ENCODE measurements at places on chromosomes 4 and X.

DNA sequence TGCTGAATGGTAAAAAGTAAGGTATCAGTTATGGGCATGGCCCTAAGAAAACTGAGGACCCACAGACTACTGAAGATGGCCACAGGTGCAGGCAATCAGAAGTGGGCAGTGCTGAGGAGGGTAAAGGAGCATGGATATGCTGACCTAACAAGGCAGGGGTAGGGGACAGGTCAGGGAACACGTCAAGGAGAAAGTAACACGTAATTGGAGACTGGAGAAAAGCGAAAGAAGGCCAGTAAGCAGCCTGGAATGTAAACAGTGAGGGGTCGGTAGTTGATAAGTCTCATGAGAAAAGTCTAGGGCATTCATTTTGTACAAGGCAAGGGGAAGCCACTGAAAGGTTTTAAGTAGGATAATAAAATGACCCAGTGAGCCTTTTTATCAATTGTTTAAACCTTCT, 153.3 kb downstream of the PRDM5 start:
- DNase-seq, result no peak

DNA sequence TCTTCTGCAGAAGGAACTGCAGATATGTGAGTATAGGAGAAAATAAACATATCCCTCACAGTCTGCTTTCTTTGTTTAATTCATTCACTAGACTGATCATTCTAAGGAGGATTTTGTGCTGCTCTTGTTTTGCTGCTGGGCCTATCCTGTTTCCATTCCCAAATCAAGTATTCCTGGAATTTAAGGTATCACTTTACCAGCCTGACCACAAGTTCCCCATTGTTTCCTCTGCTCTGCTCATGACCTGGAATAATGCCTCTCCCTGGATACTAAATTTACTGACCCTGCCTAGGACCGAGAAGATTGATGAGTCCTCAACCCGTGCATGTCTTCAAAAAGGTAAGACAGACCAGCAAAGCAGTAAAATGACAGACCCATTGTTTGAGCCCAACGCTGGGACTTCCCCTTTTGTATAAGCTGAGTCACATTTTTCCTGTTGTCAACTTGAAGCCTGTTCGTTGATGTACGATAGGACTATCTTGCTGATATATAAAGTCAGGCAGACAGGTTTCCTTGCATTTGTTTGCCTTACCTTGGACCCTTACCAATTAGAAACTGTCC, 85.5 kb upstream of the TET2 start:
- DNase-seq, result no peak

- DNase-seq, result peak; percentile 15
Measured at GRCh38 chr4:13126976-13127910, 356.9 kb downstream of the RAB28 start.

DNA sequence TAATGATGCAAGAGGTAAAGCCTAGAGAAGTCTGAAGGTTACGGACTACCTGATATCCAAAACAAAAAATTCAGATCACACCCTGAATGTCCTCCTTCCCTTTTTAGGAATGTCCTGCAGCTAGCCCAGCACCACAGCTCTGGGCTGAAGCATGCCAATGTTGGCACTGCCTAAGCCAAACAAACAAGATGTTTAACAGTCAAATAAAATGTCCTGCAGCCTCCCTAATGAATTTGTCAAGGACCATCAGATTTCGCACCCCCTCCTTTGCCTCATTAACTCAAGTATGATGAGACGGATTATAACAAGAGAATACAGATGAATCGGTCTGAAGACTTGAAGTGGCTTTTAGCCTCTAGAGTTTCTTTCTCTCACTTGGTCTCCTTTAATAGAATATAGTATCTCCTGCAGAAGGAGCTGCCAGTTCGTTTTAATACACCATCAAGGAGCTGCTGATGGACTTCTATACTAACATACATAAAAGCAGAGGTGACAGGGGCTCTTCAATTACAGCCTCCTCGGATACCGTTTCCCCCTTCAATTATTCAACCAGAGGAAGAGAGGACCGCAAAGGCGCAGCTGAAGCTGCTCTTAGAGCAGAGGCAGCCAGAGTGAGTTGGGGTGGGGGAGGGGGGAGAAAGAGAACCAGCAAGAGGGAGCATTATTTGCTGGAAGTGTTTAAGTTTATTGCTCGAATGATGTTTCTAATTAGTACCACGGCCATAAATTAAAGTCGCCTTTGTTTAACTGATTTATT, 3.0 kb upstream of the MAB21L2 start:
- no peak for DNase-seq

GRCh38 chr4:57116245-57116644, 6.1 kb upstream of the IGFBP7 start:
- no peak for DNase-seq

DNA sequence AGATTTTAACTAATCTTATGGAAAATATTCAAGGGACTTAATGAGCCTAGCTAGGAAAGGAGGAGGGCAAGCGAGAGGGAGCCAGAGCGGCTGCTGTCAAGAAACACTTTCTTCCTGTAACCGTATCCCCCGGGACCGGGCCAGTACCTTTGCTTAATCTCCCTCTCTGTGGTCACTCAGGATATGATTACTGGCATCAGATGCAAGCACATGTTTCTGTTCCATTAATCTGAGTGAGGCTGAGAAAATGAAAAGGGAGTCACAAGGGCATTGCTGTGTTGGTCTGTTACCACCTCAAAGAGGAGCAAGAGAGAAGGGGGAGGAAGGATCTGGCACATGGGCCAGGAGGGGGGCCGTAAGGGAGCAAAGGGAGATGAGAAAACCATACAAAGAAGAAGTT, 356.7 kb upstream of the GATB start:
- DNase-seq, result no peak

DNA sequence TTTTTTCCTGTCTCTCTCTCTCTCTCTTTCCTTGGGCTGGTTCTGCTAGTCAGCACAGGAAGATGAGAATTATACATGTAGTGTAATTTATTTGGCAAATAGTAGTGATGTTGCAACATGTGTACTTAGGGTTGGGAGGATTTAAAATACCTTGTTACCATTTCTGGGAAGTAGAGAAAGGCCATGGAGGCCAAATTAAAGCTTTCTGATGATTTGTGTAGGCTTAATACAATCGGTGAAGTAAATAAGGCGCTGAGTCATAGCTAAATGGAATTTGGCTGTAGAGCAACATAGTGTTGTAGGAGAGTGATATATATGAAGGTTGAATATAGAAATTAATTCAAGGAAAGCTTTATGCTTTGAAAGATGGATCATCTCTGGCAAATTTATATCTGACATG, 295.3 kb downstream of the GRID2 start:
- DNase-seq, result peak; percentile 70

- DNase-seq, result no peak
Measured at GRCh38 chr4:84099599-84099998, 399.5 kb downstream of the NKX6-1 start.

DNA sequence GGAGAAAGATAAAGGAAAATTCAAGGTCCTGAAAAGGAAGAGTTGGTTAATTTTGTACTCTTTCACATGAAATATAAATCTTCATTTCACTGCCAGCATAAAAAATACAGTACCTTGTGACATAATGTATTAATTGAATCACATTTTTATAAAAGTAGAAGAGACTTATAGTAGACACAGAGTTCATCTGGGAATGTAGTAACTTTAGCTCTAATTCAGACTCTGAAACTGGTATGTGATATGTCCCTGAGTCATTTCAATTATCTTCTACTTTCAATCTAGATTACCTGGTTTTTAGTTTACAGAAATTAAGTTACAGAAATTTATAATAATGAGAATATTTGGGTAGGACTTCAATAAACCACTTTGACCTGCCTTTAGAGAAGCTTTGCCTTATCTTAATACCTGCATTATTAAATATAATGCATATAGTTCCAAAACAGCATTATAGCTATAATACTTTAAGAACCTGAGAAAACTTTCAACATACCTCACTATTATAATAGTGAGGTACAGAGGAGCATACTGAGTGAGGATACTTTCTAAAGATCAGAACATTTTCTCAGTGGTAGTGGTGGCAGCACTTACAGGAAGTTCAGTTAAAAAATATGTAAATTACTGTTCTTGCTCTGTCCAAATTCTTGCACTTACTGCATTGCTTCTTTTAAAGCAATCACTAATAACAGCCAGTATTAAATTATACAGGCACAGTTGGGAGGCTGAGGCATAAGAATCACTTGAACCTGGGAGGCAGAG, 11.2 kb downstream of the NEK1 start:
- no peak for DNase-seq

GRCh38 chrX:28223991-28224390, 242.7 kb upstream of the DCAF8L1 start:
- DNase-seq, result no peak

GRCh38 chr4:139624441-139625092, 41.1 kb upstream of the MGST2 start:
- DNase-seq, result no peak

DNA sequence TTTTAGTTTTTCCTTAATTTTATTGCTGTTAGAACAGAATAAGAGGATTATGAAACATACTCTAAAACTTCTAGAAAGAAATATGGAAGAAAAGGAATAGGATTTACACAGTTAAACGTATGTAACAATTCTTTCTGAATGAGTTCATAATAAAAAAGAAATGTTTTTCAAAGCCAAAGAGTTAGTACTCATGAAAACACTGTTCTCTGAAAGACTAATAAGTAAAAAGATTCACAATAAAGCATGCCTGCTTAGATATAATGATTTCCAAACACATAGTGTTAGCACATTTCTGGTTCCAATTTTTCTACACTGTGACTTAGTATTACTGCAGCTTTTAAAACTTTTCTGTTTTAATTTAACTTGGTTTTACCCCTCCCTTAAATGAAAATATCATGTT, 49.8 kb upstream of the PRSS48 start:
- no peak for DNase-seq

DNA sequence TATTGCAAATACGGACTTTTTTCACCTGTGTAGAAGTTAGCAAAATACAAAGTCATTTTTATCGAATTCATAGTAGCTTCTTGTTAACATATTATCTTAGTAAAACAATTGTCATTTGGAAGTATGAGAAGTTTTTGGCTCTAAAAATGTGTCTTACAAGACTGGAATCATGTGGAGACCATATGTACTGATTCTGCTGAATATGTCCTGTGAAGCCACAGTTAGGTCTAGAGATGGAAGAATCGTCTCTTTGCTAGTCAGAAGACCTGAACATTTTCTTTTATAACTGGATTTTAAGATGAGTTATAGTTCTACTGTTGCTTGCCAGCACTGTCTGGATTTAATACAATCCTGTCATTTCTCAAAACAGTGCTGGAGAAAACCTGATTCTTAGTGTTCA, 29.0 kb downstream of the TMEM165 start:
- DNase-seq, result no peak

DNA sequence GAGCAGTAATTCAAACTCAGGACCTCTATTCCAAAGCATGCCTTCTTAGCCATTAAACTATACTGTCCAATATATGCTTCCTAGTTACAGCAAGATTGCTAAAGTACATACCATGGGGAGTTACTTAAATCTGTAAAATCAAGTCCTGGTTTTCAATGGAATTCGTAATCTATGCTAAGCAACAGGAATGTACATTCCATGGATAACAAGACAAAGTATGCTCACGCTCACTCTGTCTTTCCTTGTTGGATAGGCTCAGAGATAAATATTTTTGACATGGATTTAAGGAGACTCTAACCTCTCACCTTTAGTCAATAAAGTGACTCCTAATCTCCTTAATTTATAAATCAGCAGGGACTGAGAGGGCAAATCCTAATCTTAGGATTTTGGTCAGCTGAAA, 47.3 kb upstream of the STK26 start:
- no peak for DNase-seq

GRCh38 chrX:56798866-56799758, 70.1 kb downstream of the NBDY start:
- DNase-seq, result peak; percentile 31

GRCh38 chr4:6941796-6942195, 32.2 kb downstream of the TBC1D14 start:
- peak; percentile 21 for DNase-seq
